G401 (cell line): ENCODE measurements at places on chromosomes 6 and 20. TPM values are rescaled to one million over a fixed set of nuclear protein-coding genes. Genes with fewer than 3 reads are reported as not detected.

GRCh38 chr6:90080876-90081481 is 186.7 kb downstream of the GJA10 start:
- DNase-seq, result no peak

DNA sequence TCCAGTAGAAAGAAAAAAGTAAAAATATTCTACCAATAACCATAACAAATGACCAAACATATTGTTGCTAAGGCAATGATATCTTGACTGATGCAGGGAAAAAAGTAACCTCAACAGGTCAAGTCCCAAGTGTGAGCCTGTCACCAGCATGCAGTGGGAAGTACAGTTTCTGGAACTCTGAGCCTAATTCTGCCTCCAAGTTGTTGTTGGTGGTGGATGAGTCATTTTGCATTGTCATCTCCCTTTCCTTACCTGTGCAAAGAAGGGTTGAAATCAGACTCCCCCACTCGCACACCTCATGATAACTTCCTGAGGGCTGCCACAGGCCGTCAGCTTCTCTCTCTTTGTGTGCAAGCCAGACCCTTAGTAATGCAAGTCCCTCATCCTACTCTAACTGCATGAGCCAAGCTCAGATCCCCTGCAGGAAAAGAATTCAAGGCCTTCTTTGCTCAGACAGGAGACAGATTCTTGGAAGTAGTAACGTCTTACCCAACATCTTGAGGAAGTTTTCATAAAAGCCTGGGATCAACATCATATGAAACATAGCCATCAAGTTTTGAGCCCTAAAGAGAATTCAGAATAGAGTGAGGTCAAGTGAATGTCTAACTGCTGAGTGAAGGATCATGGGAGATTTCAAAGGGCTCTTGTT is 207.6 kb upstream of the FOXA2 start:
- no peak for DNase-seq

DNA sequence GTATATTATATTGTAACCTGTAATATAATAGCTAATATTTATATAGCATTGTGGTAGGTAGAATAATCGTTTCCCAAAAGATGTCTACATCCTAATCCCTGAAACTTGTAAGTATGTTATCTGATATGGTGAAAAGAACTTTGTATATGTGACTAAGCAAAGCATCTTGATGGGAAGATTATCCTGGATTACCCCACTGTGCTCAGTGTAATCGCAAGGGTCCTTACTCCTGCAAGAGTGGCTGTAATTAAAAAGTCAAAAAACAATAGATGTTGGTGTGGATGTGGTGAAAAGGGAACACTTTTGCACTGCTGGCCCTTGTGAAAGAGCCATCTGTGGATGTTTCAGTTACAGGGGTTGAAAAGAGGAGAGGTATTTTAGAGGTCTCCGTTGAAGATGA is 95.2 kb downstream of the EDN1 start:
- DNase-seq, result no peak

- peak; percentile 59 for DNase-seq
These were observed 342.5 kb upstream of the JARID2 start for GRCh38 chr6:14903176-14904038.

GRCh38 chr6:104789770-104790190 is 69.9 kb downstream of the HACE1 start:
- peak; percentile 20 for DNase-seq

- DNase-seq, result no peak
These were observed 25.7 kb downstream of the EPHA7 start for GRCh38 chr6:93393554-93394074.

DNA sequence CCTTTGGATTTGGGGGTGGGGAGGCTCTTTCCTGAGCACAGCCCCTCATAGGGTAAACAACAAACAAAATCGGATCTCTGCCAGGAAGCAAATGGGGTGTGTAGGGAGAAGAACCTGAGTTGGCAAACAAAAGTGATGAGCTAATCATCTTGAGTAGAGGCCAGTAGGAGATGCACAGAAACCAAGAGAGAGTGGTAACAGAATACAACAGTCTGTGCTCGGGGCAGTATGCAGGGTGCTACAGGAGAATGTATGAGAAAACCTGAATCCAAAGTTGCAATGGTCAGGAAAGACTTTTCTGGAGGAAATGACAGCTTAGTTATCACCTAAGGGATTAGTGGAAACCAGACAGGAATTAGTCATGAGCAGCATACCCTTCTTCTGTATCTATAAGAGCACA is 177.8 kb downstream of the CDKAL1 start:
- no peak for DNase-seq

DNA sequence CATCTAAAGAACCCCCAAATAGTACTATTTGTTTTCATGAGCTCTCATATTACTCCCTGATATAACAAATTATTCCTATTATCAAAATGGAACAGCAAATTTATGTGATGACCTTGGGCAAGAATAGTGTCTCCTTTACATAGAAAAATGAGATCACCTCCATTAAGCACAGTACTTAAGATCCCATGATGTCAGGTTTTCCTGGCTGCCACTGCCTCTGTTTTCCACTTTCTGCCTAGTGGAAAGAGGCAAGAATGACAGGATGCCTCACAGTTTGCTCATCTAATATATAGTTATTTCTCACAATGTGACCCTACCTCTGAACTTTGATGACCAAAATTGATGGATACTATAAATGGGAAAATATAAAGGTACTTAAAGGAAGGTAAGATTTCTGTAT is 260.1 kb upstream of the SGK1 start:
- DNase-seq, result no peak

GRCh38 chr6:11028959-11029358 is 15.1 kb downstream of the ELOVL2 start:
- DNase-seq, result no peak

DNA sequence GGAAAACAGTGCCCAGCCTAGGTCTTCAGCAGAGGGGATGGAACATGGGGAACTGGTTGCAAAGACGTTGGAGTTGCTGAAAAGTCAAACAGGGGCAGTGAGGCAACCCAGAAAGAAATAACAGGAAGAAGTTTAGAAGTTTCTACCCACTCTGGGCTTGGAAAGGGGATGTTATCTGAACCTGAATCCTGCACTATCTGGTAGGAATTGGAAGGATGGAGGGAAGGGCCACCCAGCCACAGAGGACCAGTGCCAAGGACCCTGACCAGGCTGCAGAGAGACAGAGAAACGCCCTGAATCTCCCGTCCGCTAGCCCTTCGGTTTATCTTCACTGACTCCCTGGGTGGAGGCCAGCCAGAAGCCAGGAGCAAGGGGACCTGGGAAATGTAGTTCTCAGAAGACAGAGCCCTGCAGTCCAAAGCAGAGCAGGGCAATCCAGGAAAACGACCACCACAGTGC is 217.3 kb upstream of the RREB1 start:
- no peak for DNase-seq

DNA sequence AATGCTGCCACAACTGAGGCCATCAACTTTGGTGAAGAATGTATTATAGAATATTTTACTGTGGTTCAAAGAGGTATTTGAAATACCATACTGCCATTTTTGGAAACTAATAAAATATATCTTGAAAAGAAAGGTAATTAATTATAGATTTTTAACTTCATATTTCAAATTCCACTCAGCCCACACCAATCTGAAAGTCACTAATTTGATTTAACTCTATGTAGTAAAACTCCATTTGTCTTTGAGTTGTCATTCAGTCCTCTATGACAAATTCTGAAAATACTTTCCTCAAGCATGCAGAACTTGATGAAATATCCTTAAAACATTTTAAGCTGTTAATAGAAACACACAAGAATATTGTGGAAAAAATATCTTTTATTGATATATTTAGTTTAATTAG is 1196.7 kb upstream of the CITED2 start:
- DNase-seq, result no peak

DNA sequence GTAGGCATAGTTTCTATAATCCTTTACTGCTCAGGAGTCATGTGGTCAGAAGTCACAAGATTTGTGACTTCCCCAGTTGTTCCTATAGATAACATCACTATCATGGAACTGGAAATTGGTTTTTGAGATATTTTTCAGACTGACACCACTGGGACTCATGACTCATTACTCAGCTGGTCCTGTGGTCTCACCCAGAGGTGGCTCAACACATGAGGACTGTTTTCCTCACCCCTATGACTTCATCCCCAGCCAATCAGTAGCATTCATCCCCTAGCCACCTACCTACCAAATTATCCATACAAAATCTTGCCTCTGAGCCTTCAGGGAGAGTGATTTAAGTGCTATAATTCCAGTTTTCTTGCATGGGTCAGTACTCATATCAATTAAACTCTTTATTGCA is 1217.7 kb downstream of the EPHA7 start:
- no peak for DNase-seq

- no peak for DNase-seq
These were observed 111.8 kb downstream of the UBE3D start for GRCh38 chr6:82953871-82954270.

- no peak for DNase-seq
These were observed 3.3 kb downstream of the NPBWR2 start for GRCh38 chr20:64103871-64104666.

GRCh38 chr6:163612200-163612599 is 197.7 kb downstream of the QKI start:
- no peak for DNase-seq

DNA sequence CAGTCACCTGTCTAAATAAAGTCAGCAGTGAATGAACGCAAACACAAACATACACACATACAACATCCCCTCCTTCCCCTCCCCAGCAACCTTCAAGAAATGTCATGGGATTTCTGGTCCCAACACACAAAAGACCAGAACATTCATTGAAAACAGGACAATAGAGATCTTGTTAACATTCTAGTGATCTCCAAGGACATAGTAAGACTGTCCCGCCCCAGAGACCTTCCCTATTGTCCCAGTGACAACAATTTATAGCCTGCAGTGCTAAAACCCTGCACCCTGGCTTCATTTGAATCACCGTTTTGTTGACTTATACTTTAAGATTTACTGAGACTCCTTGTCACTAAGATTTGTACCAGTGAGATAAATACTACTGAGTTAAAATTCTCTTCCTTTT is 143.9 kb upstream of the NOX3 start:
- DNase-seq, result no peak

- DNase-seq, result no peak
These were observed 208.3 kb downstream of the TASP1 start for GRCh38 chr20:13430346-13431002.

DNA sequence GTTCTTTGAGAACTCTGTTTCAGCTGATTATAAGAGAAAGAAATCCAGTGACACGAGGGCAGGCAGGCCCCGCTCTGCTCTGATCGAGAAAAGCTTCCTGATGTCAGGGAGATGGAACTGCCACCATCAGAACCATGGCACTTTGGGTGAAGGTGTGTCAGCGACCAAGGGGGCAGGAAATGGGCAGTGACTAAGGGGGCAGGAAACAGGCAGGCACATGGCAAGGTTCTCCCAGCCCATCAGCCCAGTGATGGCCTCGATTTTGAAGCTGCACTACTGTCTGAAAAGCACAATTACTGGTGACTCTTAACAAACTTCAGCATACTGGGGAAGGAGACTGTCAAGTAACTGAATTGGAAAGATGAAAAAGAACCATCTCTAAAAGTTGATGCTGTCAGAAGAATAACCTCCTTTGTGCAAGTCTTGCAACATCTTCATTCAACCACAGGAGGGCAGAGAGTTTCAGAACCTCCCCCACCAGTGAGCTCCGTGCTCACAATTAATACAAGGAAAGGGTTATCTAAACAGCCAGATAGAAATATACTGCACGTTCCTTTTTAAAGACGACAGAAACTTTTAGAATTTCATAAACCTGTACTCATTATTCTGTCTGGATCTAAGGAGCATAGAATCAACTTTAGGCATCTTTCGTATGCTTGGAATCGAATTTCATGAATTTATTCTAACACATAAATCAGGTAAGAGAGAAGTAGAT is 39.1 kb downstream of the TMX4 start:
- peak; percentile 18 for DNase-seq

- DNase-seq, result peak; percentile 39
These were observed 1211.1 kb upstream of the GJE1 start for GRCh38 chr6:140921366-140922226.

- peak; percentile 85 for DNase-seq
These were observed 475.2 kb upstream of the MARCKS start for GRCh38 chr6:113381959-113382358.

GRCh38 chr6:23633996-23634395 is 492.0 kb upstream of the NRSN1 start:
- DNase-seq, result peak; percentile 10

DNA sequence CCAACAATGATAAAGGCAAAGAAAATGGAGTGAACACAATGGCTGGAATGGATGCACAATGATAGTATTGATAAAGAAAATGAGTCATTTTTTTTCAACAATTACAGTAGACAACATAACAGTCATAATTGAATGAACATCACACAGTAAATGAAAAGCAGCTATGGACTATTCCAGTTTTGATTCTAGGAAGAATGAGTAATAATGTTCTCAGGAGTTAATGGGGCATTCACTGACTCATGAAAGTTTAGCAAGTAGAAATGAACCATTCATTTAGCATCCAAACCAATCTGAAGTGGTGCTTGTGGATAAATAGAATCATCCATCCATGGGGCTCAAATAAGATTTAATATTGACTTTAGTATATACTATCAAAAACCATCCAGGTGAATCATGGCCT is 1029.5 kb upstream of the GJE1 start:
- DNase-seq, result no peak

The GJA10 gene
- not detected in 2 replicates for total RNA-seq

The MAN1A1 gene
- total RNA-seq, result not detected in 2 replicates

The ARMC12 gene
- 0.68 TPM in 1 of 2 replicates, not detected in the other for total RNA-seq

The KCNB1 gene
- total RNA-seq, result 0.12 and 0.14 TPM in 2 replicates

The CCN6 gene
- not detected in 2 replicates for total RNA-seq

The CALHM6 gene
- total RNA-seq, result 0.74 TPM in 1 of 2 replicates, not detected in the other

The ADGRF5 gene
- total RNA-seq, result not detected in 2 replicates

The CENPW gene
- total RNA-seq, result 27.0 and 27.8 TPM in 2 replicates

The PEDS1 gene
- total RNA-seq, result 42.7 and 45.5 TPM in 2 replicates

The TBXT gene
- total RNA-seq, result 2.2 TPM in 1 of 2 replicates, not detected in the other

The TMEM200A gene
- total RNA-seq, result not detected in 2 replicates

The COL21A1 gene
- total RNA-seq, result not detected in 2 replicates
